Tibial artery (tissue), 4 donors: ENCODE measurements at places on chromosomes 16 and 17.

DNA sequence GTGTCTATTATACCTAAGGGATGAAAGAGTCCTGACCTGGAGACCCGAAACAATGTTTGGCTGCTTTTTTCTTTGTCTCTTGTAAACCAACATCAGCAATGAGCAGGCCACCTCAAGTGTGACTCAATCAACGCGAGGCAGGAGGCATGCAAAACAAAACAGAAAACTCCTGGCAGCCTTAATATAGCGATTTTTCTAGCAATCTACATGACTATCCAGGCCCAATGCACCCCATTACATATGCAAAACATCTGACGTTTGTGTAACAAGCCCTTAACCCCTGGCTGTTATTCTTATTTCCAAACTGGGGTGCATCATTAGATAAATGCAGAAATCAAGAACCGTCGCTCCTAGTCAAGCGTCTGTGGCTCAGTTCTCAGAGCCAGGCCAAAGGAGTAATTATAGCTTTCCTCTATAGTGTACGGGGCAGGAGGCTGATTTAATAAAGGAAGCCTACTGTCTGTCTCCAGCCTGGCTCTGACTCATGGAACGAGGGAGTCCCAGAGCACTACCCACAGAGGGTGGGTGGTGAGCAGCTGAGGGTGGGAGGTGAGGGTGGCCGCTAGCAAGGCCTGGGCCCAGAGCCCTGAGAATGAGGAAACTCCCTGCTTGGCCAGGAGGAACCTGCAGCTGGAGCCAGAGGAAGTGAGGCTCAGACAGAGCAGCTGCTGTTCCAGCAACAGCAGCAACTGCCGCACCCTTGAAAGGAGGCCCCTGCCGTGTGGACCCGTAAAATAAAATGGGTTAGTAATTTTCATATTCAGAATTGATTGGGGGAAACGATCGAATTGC is 43.9 kb downstream of the CHD9 start:
- peak; percentile 96 for DNase-seq

GRCh38 chr16:60432472-60432871 is 1603.8 kb downstream of the CDH8 start:
- no peak for DNase-seq

GRCh38 chr17:50062293-50063243 is 6.7 kb downstream of the ITGA3 start:
- peak; percentile 93 for DNase-seq

DNA sequence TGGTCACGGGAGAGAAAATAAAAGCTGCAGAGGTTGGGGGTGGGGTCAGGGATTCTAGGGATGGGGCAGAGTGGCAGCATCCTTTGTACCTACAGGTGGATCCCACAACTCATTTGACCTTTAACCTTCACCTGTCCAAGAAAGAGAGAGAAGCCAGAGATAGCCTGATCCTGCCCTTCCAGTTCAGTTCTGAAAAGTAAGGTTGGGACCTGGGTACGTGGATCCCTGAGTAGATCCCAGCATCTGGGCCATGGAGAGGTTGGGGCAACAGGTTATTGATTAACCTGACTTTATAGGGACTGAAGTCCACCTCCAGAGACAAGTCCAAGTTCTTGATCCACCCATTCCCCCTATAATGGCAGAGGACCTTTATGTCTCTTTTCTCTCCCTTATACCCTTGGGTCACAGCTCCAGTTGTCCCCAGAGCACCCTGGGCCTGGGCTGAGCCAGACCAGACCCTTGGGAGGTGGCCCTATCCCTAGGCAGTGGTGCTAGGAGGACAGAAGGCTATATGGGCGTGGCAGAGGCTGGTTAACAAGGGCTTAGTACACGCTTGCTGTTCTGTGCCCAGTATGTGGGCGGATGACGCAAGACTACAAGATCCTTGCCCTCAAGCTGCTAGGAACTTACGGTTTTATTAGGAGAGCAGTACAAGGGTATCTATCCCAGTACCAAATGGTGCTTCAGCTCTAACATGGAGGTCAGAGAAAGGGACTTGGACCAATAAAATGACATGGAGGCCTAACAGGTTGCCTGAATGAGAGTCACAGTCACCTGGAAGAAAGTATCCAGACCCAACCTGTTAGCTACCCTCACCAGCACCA is 3.3 kb downstream of the CLDN7 start:
- DNase-seq = no peak

GRCh38 chr17:2050300-2051060 is 4.4 kb upstream of the HIC1 start:
- DNase-seq = no peak

- no peak for DNase-seq
Measured at GRCh38 chr17:49708515-49709183, 885 bp upstream of the SLC35B1 start.

GRCh38 chr16:67648088-67648763 is 3.3 kb downstream of the CARMIL2 start:
- no peak for DNase-seq

DNA sequence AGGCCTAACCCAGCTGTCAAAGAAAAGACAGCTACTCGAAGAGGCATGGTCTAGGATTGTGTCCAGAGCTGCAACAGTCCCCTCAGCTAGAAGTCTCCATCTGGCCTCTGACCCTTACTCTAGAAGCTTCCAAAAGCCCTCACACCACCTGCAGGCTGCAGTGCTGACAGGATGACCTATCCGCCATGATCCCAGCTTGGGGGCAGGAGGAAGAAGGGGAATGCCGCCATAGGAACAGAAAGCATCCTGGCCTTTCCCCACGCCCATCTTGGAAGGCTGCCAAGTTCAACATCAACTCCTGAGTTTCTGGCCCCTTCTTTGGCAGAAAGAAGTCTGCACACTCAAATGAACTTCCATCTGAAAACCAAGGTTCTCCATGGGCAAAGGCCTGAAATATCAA is 3.1 kb upstream of the KRT36 start:
- no peak for DNase-seq

- peak; percentile 96 for DNase-seq
Measured at GRCh38 chr16:57815987-57816745, 13.9 kb upstream of the KIFC3 start.

- DNase-seq = no peak
Measured at GRCh38 chr16:66479661-66480264, 52.7 kb downstream of the BEAN1 start.

DNA sequence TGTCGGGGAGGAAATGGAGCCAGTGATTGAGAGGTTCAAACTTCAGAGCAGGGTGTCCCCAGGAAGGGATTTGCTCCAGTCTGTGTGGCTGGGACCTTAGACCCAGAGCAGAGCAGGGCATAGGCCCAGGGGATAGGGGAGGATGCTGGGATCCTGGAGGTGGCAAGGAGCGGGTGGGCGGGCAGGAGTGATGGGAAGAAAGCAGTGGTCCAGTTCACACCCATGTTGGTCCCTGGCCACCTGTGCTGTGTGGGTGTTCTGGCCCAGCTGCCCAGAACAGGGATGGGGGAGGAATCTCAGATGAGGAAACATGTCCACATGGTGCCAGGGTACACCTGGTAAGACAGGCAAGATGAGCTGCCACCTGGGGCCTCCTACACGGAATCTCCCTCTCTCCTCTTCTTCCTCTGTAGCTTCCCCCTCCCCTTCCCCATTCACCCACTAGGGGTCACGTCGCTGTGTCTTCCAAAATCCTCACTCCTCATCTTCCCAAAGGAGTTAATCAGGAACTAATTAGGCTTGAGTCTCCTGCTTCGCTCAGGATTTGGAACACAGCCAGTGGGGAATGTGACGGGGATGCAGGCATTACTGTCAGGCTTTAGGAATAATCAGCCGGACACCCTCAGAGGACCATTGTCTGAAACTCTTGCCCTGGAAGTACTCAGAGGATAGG is 2.3 kb downstream of the BEAN1 start:
- no peak for DNase-seq

DNA sequence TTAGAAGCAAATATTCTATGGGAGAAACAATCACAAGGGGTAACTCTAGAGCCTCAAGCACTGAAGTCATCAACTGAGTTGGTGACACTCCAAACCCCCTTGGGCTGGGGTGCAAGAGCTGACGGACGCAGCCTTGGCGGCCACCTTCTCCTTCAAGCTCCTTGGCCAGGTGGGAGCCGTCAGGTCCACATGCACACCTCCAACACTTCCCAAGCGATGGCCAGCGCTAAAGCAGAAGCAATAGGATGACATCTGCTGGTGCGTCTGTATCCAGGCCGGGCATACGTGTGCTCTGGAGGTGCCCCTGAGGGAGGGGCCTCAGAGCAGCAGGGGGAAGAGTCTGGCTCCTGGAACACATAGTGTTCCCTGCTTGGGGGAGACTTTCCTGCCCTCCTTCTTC is 12.2 kb upstream of the FOXJ1 start:
- no peak for DNase-seq

GRCh38 chr16:87576171-87576570 is 26.1 kb upstream of the JPH3 start:
- no peak for DNase-seq

GRCh38 chr16:719815-720446 is 1.0 kb upstream of the ANTKMT start:
- no peak for DNase-seq

DNA sequence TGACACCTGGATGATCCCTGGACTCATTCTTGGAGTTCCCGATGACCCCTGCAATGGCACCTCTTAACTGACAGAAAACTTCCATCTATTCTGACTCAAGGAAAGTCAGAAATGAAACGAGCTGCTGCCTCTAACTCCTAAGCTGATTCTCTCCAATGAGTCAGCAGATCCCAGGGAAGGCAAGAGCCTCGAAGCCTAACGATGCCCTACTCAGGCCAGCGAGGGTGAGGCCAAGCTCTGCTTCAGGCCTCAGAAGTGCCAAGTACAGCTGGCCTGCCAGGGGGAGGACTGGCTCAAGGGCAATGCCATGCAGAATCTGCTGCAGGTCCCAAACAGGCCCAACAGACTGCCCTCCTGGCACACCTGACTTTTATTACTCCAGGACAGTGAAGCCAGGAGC is 36.3 kb downstream of the PLXDC1 start:
- DNase-seq = no peak

GRCh38 chr17:50570528-50570927 is 10.0 kb downstream of the CACNA1G start:
- DNase-seq = no peak

DNA sequence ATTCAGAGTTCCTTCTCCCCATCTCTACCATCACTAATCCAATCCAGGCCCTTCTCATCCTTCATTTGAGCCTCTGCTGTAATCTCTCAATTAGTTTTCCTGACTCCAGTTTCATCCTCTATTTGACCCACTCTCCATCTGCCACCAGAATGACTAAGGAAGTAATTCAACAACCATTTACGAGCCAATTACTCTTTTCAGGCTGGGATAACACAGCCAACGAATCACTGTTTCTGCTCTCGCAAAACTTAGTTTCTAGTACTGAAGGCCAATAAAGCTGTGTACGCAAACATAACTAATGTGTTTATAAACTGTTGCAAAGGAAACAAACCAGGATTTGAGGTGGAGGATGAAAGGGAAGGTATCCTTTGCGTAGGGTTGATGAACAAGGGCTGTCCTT is 53.7 kb downstream of the MAP2K6 start:
- no peak for DNase-seq

DNA sequence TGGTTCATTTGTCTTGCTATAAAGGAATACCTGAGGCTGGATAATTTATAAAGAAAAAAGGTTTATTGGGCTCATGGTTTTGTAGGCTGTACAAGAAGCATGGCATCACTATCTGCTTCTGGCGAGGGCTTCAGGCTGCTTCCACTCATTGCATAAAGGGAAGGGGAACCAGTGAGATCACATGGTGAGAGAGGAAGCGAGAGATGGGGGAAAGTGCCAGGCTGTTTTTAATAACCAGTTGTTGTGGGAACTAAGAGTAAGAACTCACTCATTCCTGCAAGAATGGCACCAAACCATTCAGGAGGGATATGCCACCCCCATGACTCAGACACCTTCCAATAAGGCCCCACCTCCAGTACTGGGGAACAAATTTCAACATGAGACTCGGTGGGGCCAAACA is 24.3 kb downstream of the SPECC1 start:
- DNase-seq = no peak

DNA sequence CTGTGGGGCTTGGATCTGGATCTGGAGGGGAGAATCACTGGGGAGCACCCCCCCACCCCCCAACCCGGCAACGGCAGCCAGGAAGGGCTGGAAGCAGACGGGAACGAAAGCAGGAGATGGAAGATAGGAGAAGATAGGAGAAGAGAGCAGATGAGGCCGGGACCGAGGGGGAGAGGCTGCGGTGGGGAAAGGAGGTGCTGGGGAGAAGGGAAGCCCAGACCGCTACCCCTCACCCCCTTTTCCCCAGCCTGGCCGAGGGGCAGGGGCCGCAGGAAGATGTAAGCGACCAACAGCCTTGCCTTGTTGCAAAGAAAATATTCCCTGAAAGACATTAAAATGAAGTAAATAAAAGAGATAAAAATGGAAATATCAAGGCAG is 26.8 kb upstream of the CBFA2T3 start:
- DNase-seq = no peak

DNA sequence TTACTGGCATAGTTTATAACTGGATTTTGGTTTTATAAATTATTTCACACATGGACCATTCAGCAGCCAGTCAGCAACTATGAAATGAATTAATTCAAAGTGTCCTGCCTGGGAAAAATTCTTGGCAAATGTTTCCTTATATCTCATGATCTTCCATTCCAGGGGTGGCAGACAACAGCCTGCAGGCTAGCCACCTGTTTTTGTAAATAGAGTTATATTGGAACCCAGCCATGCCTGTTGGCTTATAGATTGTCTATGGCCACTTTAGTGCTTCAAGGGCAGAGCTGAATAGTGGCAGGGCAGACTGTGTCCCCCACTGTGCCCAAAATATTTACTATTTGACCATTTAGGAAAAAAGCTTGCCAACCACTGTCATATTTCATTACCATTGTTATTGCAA is 613.7 kb downstream of the TMEM114 start:
- DNase-seq = no peak

- DNase-seq = peak; percentile 83
Measured at GRCh38 chr16:57383276-57384247, 11.3 kb downstream of the CX3CL1 start.

- no peak for DNase-seq
Measured at GRCh38 chr17:14119546-14119945, 50.2 kb downstream of the COX10 start.

GRCh38 chr17:50188921-50189549 is 12.4 kb downstream of the COL1A1 start:
- no peak for DNase-seq

GRCh38 chr17:57919918-57920317 is 35.3 kb downstream of the CUEDC1 start:
- DNase-seq = no peak

DNA sequence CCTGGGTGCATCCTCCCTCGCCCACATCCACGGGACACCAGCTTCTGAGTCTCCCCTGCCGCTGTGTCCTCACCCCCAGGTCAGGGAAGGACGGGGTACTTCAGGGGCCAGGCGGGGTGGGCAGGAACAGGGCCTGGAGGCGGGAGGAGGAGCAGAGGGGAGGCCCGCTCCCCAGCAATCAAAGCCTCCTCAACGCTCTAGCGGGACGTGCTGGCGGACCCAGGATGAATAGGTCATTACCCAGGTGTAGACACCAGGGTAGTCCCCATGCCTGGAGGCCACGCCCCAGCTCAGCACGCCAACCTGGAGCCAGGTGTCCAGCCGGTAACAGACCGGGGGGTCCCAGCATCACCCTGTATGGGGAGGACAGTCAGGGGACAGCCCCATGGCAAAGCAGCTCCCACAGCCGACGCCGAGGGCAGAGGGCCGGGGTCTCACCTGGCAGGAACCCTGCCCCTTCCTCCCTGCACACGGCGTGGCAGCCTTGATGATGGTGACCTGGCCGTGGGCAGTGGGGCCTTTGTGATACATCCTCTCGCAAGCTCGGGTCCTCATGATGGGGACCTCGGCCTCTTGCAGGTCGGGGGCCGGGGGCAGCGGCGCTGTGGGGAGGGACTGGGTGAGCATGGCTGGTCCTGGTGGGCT is 24.2 kb downstream of the TPSD1 start:
- no peak for DNase-seq

GRCh38 chr16:54503856-54504219 is 217.3 kb upstream of the IRX3 start:
- DNase-seq = no peak

GRCh38 chr17:27525316-27525715 is 69.1 kb downstream of the KSR1 start:
- DNase-seq = no peak
